Bronchial epithelial cell (primary cell): ENCODE measurements at places on chromosomes 5 and 9.

DNA sequence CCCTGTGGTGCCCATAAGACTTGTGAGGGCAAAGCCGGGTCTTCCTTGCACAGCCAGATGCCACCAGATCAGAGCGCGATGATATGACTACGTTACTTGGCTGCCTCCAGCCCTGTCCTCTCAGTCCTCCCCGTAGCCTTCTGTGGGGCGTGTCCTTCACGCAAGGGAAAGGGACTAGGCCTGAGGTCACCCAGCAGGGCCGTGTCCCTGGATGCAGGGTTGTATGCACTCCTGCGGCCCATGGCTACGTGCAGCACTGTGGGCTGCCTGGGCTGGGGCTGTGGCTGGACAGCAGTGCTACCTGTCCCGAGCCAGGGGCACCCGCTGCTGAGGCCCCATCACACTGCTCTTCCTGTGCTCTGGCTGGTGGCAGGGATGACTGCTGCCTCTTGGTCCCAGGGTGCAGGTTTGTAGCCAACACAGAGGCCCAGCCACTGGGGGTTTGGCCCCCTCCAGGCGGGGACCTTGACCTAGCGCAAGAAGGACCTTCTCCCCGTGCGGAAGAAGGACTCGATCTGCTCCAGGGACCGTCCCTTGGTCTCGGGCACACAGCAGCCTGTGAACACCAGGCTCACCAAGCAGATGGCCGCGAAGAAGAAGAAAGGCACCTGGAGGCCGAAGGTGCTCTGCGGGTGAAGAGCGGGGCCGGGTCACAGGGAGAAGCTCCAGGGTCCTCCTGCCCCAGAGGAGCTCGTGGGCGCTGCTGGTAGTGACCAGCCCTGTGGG lies 7.2 kb downstream of the SLC2A6 start:
- no peak for DNase-seq

DNA sequence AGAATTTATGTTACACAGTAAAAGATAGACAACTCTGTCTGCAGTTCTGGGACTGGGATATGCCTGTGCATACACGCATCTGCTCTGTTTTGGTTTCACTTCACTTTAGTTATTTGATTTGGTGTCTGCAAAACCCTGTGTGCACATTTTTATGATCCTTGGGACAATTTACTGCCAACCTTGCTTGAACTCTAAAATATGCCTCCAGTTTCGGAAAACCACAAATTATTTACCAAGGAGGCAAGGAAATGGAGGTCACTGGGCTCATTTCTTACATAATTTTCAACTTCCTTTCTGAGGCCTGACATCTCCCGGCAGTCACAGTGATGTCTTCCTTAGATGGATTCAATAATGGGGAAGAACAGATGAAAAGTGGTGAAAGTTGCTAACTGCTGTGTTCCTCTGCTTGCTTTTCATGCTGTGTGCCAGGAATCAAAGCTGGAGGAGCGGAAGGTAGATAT lies 61.2 kb upstream of the TAF11L2 start:
- no peak for DNase-seq

- no peak for DNase-seq
Measured at GRCh38 chr9:116558818-116559540, 128.1 kb upstream of the TRIM32 start.

DNA sequence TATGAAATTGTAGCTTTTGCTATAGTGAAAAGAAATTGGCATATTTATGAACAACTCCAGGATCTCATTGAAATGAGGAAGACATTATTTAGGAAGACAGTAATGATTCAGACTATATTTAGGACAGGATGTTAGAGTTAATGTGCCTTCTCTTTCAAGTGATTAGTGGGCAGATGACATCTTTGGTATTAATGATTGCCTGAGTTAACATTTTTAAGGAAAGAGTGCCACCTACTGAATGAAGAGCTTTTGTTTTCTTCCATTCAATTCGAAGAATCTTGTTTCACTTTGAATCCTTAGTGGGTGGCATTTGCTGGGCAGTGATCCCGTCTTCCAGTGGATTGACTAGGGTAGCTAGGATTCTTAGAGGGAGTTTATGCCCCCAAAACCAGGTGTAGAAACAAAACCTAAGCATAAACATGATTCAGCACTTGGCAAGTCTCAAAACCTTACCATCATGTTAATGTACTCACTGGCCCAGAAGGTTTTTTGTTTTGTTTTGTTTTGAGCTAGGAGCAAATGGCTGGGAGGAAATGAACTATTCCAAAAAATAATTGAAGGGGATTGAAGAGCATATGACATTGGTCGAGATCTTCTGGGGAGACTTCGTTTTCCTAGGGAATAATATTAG lies 23.2 kb downstream of the MAP3K1 start:
- peak; percentile 65 for DNase-seq
